Tongue (tissue), 3 donors: ENCODE measurements at places on chromosomes 7 and 10. TPM values are rescaled to one million over a fixed set of nuclear protein-coding genes. Genes with fewer than 3 reads are reported as not detected.

MCU gene
- total RNA-seq, result 108 TPM

PNLIPRP3 gene
- total RNA-seq, result not detected

DNA sequence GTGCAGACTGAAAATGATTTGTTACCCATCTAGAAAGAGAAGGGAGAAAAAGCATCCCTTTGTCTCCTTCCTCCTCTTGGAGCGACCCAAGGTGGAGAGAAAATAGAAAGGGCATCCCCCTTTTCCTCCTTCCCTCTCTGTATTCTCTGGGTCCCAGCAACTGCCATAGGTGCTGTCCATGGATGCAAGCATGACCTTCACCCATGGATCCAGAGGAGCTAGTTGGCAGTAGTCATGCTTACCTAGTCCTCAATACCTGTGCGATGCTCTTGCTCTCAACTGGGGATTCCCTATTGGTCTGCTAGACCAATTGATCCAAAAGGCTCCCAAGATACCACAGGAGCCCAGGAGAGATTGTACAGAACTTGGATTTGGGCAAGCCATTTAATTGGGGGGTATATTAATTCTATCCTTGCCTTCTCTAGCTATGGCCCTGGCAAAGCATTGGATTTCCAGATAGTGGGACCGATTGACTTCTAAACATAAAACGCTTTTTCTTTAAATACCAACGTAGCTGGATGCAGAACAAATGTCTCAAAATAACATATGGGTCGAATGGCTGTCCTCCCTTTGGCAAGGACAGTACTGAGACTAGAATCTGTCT lies 547.8 kb upstream of the IGFBP3 start:
- no peak for DNase-seq

DNA sequence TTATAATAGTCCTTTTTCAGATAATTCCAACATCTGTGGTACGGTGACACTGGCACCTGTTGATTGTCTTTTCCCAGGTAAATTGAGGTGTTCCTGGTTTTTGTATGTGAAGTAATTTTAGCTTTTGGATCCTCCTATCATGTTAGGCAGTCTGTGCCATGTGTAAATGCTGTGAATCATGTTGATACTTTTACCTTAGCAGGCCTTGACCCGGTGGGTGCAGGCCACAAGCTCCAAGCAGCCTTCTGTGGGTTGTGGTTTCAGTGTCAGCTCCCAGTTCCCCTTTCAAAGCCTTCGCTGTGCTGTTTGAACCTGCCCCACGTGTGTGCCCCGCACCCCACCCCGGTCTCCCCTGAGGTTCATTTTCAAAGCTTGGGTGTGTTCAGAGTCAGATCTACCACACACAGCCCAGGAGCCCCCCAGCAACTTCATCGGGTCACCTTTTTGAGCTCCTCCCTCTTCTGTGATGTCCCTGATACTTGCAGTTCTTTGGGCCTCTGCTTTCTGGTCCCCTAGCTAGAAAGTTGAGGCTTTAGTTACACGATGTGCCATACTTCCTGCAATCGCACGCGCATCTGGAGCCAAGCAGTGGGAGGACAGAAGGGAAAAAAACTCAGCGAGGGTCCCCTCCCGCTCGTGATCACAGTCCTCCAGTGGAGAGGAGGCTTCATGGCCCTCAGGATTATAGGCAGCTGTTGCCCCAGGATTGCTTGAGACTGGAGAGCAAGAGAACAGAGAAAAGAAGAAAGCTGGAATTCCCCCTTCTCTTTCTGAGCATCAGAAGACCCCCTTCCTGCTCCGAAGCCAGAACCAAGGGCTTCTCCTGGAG lies 8.7 kb upstream of the BHLHA15 start:
- DNase-seq, result no peak

DNA sequence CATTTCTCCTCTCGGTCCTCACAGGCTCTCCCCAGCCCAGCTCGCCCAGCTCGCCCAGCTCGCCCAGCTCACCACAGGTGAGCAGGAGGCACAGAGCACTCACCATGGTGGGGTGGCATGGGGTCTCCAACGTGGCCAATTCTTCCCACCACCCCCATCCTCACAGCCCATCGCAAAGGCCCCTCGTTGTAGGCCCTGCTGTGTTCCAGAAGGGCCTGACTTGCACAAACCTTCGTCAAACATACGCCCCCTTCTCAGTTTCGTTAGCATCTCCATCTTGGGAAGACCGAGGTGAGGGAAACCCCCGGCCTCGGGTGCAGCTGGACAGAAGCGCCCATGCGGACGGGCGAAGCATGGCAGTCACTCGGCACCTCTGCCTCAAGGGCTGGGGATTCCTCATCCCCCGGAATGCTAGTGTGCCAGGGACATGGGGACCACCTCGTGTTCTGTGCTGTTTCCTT lies 304.6 kb downstream of the TNS3 start:
- no peak for DNase-seq

DNA sequence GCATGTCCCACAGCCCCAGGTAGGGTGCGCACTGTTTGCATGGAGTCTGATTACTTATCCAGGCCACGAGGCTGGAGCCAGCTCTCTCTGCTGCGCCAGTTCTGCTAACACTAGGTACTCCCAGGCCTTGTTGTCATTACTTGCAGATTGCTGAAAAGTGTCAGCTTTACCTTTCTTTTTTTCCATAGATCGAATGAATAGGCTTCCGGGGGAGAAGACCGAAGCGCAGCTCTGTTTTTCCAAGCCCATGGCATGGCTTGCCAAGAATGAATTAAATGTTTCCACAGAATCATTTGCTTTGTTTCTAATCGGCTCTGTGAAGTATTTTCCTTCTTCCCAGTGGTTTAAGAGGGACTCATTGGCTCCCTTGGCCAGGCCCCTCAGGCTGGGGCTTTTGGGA lies 285.8 kb downstream of the BMPER start:
- peak; percentile 71 for DNase-seq

DNA sequence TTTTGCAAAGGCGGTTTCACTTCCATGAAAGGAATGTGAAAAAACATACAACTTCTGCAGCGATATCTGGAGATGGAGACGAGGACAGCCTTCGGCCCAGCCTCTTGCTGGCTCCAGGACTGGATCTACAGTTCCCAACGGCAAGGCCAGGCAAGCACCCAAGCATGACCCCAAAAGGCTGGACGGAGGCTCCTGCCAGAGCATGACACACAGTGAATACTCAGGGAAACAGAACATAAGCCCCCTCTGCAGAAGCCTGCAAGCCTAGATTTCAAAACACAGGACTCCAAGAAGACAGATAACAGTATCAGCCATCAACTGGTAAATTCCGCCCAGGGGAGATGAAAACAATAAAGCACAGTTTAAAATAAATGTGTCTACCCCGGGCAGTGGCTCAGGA lies 3.3 kb upstream of the LRRC27 start:
- no peak for DNase-seq

DNA sequence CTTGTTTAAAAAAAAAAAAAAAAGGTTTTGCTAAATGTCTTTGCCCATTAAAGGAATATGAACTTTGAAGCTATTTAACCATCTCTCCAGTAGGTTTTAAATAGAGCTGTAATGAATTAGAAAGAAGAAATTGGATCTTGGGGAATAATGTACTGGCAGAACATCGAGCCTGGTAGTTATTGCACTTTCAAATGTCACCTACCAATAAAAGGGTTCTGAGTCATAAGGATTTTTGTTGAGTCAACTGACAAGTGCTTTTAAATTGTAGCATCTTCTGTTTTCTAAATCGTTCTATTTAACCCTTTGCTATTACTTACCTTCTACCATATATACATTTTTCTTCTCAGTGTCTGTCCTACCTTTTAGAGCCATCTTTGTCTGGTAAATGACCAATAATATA lies 10.7 kb downstream of the CUTC start:
- DNase-seq, result no peak

- DNase-seq, result peak; percentile 72
Observed at GRCh38 chr10:3095373-3096139, 28.2 kb downstream of the PFKP start.
